ENCODE measurements at places on chromosomes 5 and 9.

DNA sequence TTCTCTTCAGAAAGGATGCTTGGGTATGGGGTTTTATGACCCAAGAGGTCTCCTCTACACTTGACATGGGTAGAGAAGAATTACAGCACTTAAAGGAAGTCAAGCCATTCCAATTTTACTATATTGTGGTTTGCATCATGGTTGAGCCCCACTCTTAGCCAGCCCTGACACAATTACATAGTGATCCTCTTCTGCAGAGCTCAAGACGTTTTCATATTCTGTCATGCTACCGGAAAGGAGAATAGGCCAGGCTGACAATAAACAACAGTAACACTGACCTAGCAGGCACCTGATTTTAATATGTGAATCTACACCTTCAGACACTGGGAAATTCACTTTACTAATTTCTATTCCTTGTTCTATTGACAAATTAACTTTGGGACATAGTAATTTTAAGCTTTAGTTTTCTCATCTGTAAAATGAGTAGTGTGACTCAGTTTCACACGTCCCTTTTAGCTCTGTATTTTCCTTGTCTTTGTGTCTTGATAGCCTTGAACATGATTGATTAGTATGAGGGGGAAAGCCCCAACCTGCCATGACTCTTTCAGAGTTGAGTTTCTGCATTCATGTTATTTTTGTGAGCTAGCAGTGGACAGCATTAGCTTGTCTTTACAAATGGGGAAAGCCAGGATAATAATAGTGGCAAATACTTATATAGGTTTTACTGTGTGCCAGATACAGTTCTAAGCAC lies 83.8 kb downstream of the SV2C start:
- DNase-seq = no peak

GRCh38 chr5:115168829-115169486 lies 750 bp downstream of the TRIM36 start:
- no peak for DNase-seq

- no peak for DNase-seq
These were observed 119.5 kb downstream of the SYK start for GRCh38 chr9:90921104-90921503.

DNA sequence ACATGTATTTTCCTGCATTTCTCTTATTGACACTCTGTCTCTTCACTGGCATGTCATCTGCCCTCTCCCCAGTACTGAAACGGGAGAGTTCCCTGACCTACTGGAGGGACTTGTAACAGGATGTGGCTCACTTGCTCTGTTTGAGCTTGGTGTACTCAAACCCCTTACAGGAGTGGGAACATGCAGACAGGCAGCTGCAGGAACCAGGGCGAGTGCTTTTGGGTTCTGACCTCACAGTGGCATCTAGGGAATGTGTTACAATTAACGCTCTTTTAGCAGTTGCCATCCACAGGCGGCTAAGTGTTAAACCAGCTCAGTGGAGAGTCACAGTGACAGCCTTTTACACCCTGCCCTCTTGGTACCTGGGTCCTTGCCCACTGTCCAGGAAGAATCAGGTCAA lies 300.3 kb upstream of the GRAMD2B start:
- DNase-seq = no peak

All from stimulated activated CD8-positive, alpha-beta memory T cell treated with anti-CD3 and anti-CD28 coated beads, Interleukin-12 subunit alpha, Interleukin-12 subunit beta, amount 100 ng/mL, for 4 hours (primary cell).